ENCODE measurements at places on chromosomes 1 and 21.

DNA sequence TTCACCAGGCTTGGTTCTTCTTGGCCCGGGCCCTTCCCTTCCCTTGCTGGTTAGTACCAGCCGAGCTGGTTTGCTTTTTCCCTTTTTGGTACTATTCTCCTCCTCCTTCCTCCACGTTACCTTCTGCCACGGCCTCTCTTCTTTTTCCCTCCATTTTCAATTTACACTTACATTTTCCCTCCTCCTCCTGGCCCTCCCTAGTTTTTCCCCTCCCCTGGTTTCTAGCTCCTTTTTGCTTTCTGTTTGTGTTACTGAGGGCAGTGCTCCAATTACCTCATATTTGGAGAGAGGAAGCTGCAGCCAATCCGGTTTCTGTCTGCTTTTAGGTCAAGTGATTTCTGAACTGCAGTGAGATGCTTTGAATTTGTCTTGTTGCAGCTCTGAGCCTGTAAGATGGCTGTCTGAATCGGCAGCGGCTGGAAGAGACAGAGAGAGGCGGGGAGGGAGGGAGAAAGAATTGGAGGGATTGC lies 63.7 kb downstream of the MACF1 start:
- peak; percentile 63 for DNase-seq

DNA sequence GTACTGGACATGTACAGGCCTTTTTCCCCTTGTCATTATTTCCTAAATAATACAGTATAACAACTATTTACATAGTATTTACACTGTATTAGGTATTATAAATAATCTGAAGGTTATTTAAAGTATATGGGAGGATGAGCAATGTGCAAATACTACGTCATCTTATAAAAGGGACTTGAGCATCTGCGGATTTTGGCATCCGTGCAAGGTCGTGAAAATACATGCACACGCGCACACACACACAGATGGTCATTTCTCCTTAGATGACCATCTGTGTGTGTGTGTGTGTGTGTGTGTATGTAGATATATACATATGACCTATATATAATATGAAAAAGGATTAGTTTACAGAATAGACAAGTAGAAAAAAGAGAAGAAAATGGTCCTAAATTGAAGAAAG lies 15.4 kb downstream of the ALG14 start:
- DNase-seq = no peak

DNA sequence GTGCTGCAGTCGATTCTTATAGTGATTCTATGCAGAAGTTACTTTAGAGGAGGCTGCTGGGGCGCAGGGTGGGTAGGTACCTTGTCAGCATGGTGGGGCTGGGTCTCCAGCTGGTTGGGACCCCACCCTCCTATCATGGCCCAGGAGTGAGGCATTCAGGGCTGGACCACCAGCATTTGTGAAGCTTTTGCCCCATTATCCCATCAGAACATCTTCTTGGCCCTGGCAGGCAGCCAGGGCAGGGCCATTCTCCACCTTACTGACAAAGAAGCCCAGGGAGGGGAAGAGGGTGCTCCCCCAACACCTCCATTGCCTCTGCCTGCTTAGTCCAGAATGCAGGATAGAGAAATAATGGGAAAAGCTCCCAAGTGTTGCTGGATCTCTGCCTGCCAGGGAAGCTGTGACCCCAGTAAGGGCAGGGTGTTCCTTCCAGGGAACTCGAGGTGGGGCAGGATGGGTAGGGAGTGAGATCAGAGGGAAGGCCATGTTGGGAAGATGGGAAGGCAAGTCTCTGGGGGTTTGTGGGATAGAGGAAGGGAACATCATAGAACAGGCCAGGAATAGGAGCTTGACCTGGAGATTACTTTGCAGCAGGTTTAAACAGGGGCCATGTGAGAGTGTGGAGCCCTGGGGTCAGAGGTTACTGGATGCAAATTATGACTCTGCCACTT lies 16.2 kb upstream of the SLC2A1 start:
- no peak for DNase-seq

- DNase-seq = no peak
Observed at GRCh38 chr1:35505911-35506798, 51.0 kb downstream of the KIAA0319L start.

- no peak for DNase-seq
Observed at GRCh38 chr1:60620087-60620486, 462.3 kb upstream of the NFIA start.

GRCh38 chr1:231931146-231931545 lies 304.6 kb downstream of the DISC1 start:
- no peak for DNase-seq

- DNase-seq = no peak
Observed at GRCh38 chr1:81157686-81158085, 643.0 kb upstream of the ADGRL2 start.

GRCh38 chr1:36703526-36704208 lies 221.0 kb upstream of the CSF3R start:
- peak; percentile 88 for DNase-seq

DNA sequence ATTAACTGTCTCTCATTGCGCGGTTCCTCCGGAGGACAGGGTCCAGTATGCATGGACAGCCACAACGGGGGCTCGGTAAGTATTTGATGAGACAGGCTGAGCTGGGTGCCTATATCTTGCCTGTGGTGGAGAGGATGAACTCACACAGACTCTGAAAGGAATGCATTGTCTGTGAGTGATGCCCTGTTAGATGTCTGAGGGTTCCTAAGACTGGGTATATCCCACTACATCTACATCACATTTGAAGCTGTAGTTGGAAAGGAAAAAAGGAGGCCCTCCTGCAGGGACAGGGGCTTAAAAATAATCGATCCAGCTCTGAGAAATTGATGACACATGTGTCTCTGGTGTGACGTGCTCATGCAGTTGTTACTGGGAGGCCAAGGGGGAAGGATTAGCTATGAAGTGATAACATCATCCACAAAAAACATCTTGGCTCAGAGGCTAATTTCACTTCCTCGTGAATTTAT lies 1.9 kb downstream of the ADARB1 start:
- no peak for DNase-seq

DNA sequence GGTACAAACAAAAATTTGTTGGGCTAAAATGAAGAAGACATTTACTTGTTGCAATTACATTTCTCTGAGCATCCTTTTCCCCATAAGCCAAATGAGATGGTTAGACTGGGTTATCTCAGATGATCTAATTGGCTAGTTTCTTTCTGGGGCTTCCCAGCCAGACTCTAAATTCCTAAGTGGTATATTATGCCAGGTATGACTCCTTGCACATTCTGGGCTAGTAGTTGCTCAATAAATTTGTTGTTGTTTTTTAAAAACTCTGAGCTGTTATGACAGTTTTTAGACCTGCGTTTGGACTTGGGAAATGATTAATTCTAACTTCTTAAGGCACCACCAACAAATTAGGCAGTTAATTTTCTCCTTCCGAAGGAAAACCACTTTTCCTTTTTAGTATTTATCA lies 66.1 kb downstream of the UCK2 start:
- DNase-seq = no peak

- DNase-seq = no peak
Observed at GRCh38 chr1:163090321-163090945, 21.3 kb downstream of the RGS4 start.

GRCh38 chr1:192776998-192777397 lies 31.8 kb upstream of the RGS2 start:
- no peak for DNase-seq

DNA sequence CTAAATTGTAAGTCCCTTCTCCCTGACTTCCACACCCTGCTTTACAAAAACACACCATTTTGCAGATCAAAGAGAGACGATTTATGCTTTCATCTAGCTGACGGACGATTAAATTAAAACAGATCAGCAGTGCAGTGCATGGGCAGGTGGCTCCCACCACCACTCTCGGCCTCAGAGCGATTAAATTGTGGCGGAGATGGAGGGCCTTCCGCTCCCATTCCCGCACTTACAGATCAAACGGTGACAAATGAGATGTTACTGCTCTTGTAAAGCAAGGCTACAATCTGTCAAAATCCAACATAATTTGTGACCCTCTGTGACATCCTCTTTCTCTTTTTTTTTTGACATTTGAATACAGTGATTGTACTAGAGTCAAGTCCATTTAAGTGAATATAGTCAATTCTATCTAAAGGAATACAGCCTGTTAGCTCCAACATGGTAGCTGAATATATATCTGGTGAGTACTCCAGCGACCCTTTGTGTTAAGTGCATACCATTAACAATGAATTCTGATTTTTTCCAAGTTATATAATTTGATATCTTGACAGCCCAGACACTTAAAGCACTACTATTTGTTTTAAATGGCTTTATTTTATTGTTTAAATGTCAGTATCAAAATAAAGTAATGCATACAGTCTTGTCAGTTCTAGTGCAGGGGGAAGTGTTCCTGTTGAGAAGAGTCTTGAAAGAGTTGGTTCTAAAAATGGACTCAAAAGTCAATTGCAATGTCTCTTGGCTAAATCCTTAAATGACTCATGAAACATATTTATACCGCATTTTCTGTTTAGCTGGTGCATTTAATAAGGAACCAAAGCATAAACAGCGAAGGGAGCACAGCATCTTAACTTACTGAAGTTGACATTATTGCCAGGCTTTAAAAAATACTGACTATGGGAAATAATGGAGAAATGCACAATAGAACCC lies 109.0 kb downstream of the ESRRG start:
- no peak for DNase-seq

- DNase-seq = no peak
Observed at GRCh38 chr1:165925498-165926079, 98.2 kb downstream of the UCK2 start.

Measured in testis (tissue), 5 donors.